ENCODE measurements at places on chromosomes 6 and 20.
A peak's percentile ranks its signal among the peaks of the same experiment; 100 is the strongest.

GRCh38 chr20:24136659-24137246 lies 148.2 kb upstream of the GGTLC1 start:
- DNase-seq: peak; percentile 27

- peak; percentile 55 for DNase-seq
These were observed 128.2 kb upstream of the PTPN1 start for GRCh38 chr20:50381771-50382593.

- DNase-seq: no peak
These were observed 37.5 kb downstream of the YTHDF1 start for GRCh38 chr20:63178446-63178820.

DNA sequence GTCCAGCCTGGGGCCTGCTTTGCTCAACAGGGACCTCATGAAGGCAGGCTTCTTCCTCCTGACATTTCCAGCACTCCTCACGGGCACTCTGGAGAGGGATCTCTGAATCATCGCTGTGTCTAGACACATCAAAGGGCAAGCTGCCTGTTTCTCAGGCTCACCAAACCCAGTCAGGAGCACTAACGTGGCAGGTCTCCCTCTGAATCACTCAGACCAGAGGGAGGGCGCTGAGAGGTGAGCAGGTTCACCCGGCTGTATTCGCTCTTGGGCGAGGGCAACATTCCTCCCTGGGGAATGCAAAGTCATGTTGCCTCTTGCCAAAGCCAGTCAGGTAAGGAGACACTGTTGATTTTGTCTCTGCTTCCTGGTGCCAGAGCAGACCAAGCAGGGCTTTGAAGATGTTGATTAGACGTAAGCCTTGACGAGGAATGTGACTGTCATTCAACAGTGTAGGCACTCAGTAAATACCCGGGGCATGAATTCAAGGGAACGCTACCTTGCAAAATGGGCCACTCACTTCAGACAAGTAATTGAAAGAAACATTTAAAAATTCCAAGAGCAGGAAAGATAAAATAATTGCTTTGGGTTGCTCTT lies 50.1 kb downstream of the CYP24A1 start:
- DNase-seq: peak; percentile 100

DNA sequence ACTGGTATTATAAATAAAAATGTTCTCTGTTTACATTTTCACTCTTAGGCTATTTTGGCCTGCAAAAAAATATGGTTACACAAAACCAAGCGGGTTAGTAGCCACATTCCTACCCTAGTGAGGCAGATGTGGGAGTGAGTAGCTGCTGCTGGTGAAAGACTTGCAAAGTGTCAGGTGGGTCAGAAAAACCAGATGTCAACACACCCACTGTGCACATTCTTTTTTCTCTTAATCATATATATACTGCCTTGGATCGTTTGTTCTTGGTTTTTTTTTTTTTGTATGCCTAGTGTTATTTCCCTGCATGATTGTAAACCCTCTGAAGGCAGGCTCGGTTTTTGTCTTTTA lies 68.0 kb upstream of the TFB1M start:
- no peak for DNase-seq

DNA sequence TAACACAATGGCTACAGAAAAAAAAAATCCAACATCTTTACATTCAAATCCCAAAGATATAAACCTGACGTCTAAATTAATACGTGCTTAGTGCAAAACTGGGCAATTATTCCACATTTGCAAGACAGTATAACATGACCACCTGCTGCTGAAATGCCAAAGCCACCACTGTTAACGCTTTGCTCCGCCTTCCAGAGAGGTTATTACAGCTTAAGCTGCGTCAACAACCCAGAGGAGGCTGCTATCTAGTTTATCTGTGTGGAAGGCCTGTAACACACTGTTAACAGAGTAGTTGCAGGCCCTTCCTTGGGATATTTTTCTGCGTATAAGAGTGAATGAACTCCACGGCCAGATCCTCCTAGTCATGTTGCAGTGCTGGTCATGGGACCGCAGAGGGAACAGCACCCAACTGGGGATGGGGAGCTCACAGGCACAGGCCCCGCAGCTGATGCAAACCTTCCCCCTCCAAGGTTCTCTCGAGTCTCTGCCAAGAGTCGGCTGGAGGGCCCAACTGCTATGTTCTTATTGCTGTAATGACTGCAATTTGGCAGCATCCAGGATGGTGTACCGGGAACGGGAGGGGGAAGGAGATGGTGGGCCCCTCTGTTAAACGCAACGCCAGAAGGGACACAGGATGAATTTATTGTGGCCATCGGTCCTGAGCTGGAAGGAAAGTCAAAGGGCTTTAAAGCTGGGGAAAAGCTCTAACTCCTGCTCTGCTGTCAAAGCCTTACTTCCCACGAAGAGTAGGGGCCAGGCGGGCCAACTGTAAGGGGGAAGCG lies 993 bp upstream of the NCOA7 start:
- DNase-seq: peak; percentile 61

- no peak for DNase-seq
These were observed 41.2 kb downstream of the BTBD3 start for GRCh38 chr20:11958855-11959254.

DNA sequence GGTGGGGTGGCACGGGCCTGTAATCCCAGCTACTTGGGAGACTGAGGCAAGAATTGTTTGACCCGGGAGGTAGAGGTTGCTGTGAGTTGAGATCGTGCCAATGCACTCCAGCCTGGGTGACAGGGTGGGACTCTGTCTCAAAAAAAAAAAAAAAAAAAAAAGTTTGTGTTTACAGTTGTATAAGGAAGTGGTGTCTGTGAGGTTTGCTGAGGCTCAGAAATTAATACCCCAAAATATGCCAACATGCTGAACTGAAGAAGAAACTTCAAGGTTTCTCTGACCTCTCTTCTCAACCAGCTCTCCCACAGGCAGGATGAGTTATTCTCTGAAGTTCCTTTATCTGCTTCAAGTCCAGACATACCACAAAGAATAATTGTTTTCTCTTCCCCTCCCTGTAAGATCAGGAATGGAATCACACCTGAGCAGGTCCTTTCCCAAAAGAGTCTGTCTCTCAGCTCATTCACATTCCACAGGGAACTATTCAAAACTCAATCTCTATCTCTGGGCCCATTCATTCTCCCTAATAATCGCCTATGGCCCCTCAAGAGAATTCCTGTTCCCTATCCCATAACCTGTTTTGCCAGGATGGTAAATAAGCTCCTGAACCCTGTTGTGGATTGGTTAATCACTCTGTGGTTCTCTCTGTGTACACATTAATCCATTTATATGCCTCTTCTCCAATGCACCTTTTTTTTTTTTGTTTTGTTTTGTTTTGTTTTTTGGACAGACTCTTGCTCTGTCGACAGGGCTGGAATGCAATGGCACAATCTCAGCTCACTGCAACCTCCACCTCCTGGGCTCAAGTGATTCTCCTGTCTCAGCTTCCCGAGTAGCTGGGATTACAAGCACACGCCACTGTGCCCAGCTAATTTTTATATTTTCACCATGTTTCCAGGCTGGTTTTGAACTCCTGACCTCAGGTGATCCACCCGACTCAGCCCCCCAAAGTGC lies 17.4 kb upstream of the KIFC1 start:
- DNase-seq: no peak

GRCh38 chr20:61558726-61559125 lies 306.7 kb downstream of the CDH4 start:
- peak; percentile 33 for DNase-seq

DNA sequence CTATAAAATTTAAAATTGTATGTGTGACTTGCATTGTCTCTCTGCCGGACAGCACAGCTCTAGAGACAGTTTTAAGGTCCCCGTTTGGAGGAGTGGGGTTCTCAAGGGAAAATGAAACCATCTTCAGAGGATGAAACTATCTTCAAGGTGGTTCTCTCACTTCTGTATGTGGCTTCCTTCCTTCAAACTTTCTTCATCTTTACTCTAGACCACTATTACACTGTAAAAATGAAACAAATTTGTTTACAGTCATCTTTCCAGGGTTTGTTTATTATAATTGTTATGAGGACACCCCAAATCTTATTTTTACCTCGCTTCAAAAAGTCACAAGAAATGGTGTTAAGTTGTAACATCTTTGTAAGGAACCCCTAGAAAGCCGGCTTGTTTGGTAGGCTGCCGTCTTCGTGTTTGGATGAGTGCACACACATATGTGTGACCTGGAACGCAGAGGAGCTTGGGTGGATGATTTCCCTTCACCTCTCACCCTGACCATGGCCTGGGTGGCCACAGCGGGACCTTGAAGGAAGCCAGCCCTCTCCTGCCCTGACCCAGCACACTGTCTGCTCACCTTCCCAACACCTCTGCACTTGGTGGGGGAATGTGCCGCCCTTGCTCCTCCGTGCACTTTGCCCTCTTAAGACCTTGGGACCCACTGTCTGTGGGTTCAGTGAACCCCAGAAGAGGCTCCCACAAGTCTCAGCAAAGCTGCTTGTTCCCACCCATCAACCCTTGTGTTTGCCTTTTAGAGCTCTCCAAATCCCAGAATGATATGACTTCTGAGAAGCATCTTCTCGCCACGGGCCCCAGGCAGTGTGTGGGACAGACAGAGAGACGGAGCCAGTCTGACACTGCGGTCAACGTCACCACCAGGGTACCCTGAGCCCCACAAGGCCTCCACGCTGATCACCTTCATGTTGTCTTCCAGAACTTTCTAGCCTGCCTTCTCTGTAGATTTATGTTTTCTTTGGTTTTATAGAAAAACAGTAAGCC lies 67.8 kb downstream of the SYTL3 start:
- DNase-seq: no peak

GRCh38 chr6:154602708-154603107 lies 92.2 kb upstream of the CNKSR3 start:
- no peak for DNase-seq

DNA sequence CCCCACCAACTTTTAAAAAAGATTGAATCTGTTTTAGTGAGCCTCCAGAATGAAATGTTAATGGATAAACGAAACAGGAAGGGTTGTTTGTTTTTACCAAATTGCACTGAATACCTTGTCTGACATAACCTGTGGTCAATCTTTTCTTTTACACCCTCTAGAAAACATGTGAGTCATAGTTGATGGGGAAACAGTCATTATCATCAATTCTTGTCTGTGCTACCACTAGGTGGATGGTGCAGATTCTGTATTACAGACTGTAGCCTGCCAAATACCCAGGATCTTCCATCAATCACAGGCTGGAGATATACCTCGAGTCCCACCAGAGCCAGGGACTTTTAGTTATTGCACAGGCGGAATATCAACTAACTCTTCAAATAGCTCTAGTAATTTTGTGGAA lies 29.5 kb upstream of the PKIB start:
- peak; percentile 29 for DNase-seq

DNA sequence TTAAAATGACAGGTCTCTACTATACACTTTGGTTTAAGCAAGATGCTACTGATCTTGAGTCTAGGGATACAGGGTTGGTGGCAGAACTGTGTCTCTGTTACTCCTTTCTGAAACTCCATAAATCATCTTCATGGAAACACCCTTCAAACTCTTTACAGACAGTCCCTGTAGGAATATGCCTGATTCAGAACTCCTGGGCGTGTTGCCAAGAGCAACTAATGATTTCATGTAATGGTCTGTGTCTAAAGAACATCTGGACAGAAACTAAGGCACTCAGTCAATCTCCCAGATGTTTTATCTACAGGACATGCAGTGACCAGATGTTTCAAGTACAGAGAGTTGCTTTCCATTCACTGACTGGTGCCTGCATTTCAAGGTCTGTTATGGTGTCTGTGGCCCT lies 464.4 kb upstream of the CHD6 start:
- DNase-seq: no peak

DNA sequence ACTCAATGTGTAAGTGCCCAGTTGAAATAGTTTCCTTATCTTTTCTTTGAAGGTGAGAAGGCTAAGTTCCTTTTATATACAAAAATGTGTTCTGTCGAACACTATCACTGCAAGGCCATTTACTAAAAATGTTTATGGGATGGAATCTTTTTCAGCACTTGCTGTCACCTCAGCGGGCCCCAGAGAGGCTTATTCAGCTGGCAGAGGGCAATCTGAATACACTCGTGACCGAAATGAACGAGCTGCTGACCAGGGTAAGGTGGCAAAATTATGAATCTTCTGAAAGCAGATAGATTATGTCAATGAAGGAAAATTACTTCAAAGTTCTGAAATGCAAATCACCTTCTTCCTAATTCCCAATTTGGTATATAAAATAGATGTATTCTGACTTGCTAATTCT lies 340.2 kb downstream of the ARHGAP18 start:
- DNase-seq: no peak

DNA sequence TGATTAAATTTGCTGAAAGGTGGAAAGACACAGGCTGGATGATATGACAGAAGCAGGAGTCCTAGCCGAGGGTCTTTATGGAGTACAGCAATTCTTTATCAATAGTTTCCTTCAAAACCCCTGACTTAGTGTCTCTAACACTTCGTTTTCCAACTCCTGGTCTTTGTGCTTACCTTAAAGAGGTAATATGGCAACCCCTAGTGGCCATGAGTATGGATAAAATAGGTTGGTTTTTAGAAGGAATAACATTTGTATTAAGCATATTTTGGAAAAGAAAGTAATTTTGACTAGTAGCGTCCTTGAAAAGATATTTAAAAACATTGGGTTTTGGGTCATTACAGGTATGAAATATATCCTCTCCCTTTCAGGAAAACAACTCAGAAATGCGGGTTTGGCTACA lies 51.9 kb downstream of the VGLL2 start:
- peak; percentile 25 for DNase-seq

DNA sequence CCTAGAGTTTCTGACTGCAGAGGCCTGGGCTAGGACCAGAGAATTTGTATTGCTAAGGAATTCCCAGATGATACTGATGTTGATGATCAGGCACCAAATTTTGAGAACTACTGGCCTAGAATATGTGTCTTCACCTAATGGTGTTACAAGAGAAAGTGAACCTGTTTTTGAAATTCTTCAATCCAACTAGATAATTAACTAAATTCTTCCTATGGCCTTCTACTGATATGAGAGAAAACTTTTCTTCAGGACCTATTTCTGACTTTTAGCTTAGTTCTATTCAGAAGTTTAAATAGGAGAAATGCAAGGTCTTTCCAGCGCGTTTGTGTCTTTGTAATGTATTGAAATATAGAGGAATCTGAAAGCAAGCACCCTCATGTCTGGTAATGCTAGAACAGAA lies 7.3 kb downstream of the NKAIN2 start:
- no peak for DNase-seq

DNA sequence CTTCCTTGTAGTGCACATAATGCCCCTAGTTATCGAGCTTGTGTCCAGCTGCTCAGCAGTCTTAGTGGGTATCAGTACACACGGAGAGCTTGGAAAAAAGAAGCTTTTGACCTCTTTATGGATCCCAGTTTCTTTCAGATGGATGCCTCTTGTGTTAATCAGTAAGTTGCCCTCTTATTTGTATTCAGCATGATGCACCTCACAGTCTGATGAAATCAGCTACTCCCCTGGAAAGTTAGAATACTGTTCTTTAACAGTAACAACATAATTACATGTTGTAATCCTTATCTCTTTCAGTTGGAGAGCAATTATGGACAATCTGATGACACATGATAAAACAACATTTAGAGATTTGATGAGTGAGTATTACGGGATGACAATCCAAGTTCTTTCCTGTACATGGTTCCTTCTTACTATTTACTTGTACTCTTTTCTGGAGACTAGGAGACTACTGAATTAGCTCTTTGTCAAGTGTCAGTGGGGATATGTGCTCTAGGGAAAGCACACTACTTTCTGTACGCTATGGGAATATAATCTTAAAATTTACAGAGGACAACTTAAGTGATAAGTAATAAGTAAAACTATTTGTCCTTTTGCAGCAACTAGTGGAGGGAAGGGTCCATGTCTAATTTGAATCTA lies 39.1 kb downstream of the PGM3 start:
- DNase-seq: no peak

Data from SW480 (cell line).